Iris pigment epithelial cell (primary cell): ENCODE measurements at places on chromosomes 16 and 17.

- DNase-seq = peak; percentile 7
These were observed 1793.0 kb downstream of the TP53TG3F start for GRCh38 chr16:35252356-35252936.

DNA sequence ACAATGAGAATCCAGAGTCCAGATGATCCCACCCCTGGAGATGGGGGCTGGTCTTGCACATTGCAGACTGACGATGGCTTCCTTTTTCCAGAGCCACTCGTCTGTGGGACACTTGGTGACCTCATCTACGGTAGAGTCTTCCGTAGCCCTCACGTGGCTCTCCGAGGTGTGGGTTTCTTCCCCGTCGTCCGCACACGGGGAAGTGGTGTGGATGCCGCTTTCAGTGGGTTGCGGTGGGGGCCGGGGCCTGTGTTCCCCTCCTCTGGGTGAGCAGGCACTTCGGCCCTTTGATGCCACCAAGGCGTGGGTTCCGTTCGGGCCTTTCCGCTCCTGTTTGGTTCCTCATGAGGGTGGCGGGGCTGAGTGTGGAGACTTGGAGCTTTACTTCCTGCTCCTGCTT lies 21.4 kb downstream of the BAIAP2 start:
- no peak for DNase-seq

DNA sequence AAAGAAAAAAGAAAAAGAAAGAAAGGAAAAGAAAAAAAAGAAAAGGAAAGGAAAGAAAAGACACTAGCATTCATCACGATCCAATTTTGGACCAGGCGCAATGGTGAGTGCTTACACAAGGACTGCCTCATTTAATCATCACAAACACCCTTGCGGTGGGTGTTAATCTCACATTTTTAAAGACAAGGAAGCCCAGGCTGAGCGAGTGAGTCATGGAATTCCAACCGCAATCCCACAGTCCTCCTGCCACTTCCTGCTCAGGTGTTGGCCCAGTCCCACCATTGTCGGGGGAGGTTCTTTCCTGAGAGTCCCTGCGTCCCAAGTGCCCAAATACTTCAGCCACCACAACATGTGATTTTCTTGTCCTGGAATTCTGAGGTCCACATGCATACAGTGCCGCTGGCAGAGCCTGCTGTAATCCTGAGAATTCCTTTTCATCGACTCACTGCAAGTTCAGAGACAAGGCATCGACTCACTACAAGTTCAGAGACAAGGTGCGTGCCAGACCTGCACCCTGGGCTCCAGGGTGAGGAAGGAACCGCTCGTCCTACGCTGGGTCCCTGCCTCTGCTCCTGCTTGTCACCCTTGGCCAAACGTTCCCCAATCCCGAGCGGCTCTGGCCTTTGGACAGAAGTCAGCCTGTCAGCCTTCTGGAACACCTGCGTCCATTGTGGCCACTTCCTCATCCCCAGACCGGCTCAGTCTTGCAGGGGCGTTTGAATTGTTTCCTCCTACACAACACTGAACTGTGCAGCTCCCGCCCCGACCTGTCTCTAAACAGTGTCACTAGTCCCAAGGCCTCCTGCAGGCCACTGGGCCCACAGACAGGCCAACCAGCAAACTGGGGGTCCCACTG lies 5.8 kb downstream of the ZG16B start:
- DNase-seq = peak; percentile 85

GRCh38 chr16:84862804-84863480 lies 43.2 kb downstream of the CRISPLD2 start:
- no peak for DNase-seq

DNA sequence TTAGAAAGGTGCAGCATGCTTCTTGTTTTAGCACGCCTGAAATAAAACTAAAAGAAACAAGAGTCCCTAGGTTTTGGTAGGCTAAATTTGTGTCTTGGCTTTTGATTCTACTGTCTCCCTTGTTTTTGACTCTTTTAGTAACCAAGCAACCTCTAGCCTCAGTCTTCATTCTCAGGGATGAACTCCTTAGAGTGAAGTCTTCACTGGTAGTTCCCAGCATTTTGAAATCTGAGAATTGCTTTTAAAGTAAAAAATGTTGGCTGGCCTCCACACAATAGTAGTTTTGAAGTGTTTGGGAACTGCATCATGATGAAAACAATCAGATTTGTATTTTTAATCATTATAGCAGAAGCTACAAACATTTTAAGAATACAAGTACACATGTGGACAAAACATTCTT lies 6.1 kb upstream of the CDR2 start:
- DNase-seq = peak; percentile 71
